A549 treated with ZK216348 at 1 μM for 4 hours (cell line): ENCODE measurements at places on chromosomes 16 and 17. TPM values are rescaled to one million over a fixed set of nuclear protein-coding genes. Genes with fewer than 3 reads are reported as not detected.

The SGCA gene
- total RNA-seq = 0.95 to 1.6 TPM (median 1.2 TPM) in 5 replicates

The KRT28 gene
- not detected in 5 replicates for total RNA-seq

The TBC1D3E gene
- not detected in 5 replicates for total RNA-seq

The KRT25 gene
- total RNA-seq = not detected in 5 replicates

The POLR3E gene
- total RNA-seq = 27.3 to 41.6 TPM (median 37.7 TPM) in 5 replicates

The MMP2 gene
- total RNA-seq = 8.4 to 14.0 TPM (median 8.7 TPM) in 5 replicates

The KRT31 gene
- total RNA-seq = not detected in 5 replicates

The GPATCH8 gene
- 18.1 to 27.2 TPM (median 20.8 TPM) in 5 replicates for total RNA-seq
